ENCODE measurements at places on chromosomes 16 and 17. TPM values are rescaled to one million over a fixed set of nuclear protein-coding genes. Genes with fewer than 3 reads are reported as not detected.

The NOG gene
- 0.14 TPM for total RNA-seq

DNA sequence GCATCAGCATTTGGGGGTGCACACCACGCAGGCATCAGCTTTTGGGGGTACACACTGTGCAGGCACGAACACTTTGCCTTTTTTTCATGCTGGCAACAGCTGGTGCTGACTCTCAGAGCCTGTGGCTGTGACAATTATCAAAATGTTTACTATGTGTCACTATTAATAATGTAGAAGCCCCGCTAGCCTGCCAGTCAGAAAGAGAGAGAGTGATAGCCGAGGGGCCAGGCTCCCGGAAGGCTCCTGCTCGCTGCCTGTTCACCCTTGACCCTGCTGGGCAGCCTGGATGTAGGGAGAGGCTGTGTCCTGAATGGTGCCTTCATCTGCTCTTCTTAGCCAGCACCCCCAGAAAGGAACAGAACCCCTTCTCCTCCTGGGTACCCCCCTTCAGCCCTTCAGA, 61.9 kb downstream of the SDK2 start:
- DNase-seq, result no peak

DNA sequence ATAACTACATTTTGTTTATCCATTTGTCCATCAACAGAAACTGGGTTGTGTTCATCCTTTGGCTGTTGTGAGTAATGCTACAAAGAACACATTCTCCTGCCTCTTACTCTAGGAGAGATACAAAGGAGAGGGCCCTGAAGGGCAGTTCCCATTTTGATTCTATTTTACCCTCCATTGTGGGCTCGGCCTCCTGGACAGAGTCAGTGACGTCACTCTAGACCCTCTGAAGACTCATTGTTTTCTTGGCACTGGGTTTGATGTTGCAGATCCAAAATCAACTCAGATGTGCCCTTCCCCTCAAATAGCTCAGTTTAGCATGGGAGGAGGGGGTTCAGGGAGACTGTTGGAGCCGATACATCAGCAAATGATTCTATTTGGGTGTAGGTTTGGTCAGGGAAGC, 280.9 kb downstream of the UTP18 start:
- no peak for DNase-seq

DNA sequence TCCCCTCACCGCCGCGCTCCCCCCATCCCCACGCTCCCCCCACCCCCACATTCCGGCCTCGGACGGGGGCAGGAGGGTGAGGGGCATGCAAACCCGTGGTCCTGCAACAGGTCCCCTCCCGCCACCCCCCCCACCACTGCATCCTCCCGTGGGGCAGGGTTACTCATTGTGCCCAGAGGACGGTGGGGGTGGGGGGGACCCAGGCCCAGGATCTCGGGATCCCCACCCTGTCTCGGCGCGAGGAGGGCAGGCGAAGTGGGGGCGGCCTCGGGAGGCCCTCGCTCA, 8.5 kb downstream of the SLC22A31 start:
- no peak for DNase-seq

DNA sequence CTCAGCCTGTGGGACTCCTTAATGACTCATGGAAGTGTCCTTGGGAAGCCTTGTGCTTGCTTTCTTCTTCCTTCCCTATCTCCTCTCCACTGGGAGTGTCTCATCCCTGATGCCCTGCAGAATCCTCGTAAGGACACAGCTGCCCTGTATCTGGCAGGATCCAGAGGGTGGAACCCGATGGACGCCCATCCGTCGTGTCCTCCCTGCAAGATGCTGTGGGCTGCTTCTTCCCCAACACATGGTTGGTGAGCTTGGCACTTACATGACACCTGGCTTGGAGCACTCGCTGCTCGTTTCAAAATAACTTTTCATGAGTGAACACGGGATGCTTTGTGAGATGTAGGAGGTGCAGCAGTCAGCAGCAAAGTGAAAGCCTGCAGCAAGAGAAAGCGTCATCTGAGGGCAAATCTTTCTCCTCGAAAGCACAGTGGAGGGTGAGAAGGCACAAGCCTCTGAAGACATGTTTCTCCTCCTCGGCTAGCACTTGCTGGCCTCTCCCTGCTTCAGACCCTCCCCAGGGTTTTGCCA, 3.3 kb downstream of the CCL15 start:
- DNase-seq, result no peak

DNA sequence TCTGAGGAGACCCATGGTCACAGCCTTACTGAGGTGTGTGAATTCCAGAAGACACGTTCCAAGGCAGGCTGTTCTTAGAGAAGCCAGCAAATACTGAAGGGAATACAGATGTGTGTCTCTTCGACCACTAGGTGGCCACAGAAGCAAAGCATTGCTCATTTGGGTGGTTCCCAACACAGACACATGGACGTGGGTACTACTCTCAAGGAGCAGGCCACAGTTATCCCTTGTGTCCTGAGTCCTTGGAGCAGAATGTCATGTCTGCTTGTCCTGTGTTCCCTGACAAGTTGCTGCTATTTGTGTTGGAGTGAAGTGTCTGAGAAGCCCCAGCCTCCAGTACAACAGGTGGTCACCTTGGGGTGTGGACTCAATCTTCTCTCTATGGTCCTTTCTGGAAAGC, 30.3 kb downstream of the HMOX2 start:
- DNase-seq, result peak; percentile 58

DNA sequence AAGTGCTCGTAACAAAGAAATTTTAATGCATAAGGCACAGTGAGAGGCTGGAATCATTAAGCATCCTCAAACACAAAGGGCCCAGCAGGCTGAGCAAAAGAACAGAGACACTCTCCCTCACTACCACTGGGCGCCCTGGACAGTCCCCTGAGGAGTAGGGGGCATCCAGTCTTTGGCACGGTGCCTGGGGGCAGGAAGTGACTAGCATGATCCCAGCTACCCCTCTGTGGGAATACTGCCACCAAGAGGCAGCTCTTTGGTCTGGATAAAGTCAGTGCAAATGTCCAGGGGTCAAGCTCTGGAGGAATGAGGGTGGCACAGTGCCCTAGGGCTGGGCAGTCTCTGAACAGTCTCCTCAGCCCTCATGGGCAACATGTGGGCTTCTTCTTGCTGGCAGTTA, 2.6 kb upstream of the PROCA1 start:
- no peak for DNase-seq
